ENCODE measurements at places on chromosomes 7 and 10.

DNA sequence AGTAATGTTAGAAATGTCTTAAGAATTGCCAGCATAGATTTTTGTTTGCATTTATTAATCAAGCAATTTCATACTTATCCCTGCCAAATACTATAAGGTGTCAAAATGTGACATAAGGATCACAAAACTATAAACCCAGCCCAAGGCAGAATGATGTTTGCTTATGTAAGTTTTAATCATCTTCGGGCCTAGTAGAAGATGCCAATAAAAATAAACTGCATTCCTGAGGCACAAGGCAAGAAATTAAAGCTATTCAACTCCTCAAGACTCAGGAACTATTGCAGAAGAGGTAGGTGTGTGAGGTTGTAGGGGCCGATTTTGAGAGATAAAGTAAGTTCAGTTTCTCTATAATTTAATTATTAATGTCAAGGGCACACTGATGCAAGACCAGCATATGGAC is 189.4 kb upstream of the AHR start:
- peak; percentile 48 for DNase-seq

GRCh38 chr10:104472957-104473745 is 119.5 kb downstream of the CFAP58 start:
- DNase-seq, result no peak

DNA sequence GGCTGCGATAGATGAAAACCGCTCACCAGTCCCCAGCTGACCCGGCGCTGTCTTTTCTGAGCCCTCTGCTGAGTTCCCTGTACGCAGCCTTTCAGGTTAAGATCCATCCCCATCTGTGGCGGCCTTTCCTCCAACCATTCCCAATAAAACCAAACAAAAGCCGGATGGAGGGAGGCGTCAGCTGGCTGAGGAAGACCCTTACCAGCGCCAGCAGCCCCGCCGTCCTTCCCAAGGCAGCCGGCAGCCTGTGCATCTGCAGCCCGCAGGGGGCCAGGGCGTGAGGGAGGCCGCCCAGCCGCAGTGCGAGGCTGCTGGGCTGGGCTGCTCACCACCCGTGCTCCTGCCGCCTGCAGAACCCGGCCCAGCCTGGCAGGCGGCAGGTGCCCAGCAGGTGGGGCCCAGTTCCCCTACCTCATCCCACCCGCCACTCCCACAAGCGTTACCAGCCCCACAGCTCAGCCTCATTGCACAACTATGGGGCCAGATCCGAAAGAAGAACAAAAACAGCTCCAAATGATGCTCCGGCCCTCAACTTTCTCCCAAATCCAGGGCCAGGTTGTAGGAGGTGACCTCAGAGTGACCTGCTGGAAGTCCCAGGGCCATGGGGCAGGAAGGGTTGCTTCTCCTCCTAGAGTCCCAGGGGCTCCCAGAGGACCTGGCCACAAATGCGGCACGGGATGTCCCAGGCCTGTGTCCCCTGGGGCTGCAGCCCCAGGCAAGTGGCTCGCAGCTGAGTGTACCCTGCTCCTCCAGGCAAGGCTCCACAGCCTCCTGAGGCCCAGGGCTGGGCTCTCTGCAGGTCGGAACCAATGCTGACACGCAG is 23.8 kb downstream of the PAPOLB start:
- no peak for DNase-seq

- DNase-seq, result no peak
Measured at GRCh38 chr7:116432527-116432916, 67.0 kb upstream of the CAV2 start.

Measured in H4 (cell line).